ENCODE measurements at places on chromosomes 13 and 19.

DNA sequence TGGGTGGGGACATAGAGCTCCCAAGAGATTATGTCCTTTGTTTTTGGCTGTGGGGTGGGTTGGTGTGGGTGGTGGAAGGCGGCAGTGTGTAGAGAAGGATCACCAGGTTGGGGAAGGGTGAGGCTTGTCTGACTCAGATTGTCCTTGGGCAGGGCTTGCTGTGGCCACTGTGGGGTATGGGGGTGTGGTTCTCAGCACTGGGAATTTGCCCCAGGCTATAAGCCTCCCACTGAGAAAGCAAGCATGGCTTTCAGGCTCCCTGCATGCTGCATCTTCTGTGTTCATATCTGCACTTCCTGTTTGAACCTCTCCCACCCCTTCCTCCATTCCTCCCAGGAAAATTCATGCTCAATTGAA is 34.9 kb downstream of the DNAJC15 start:
- peak; percentile 89 for DNase-seq

GRCh38 chr19:23118400-23118799 is 1.6 kb downstream of the ZNF730 start:
- DNase-seq = peak; percentile 62

DNA sequence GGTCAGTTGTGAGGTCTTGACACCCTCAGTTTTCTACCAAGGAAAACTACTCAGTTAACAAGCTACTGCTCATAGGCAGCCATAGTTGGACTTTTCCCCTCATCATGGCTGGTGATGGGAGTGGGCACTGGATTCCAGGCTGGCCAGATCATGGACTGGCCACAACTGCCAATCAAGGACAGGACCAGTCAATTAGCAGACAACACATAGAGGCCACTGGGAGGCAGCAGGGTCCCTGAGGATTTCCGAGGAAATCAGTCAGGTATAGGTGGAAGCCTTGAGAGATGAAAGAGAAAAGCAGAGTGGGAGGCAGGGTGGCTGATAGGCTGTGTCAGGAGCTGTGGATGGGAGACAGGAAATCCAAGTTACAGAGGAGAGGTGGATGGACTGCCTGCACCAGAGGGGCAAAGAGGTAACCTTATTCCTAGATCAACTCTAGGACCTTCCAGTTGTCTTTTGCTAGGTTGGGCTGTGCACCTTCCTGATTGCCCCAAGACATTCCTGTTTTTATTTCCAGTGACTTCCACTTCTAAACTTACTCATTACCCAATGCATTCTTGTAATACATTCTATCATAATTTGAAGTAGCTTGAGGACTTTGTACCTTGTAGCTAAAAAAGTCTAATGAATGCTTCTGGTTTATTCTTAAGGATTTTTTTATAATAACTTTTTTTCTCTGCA is 361.8 kb downstream of the KCNRG start:
- peak; percentile 75 for DNase-seq

DNA sequence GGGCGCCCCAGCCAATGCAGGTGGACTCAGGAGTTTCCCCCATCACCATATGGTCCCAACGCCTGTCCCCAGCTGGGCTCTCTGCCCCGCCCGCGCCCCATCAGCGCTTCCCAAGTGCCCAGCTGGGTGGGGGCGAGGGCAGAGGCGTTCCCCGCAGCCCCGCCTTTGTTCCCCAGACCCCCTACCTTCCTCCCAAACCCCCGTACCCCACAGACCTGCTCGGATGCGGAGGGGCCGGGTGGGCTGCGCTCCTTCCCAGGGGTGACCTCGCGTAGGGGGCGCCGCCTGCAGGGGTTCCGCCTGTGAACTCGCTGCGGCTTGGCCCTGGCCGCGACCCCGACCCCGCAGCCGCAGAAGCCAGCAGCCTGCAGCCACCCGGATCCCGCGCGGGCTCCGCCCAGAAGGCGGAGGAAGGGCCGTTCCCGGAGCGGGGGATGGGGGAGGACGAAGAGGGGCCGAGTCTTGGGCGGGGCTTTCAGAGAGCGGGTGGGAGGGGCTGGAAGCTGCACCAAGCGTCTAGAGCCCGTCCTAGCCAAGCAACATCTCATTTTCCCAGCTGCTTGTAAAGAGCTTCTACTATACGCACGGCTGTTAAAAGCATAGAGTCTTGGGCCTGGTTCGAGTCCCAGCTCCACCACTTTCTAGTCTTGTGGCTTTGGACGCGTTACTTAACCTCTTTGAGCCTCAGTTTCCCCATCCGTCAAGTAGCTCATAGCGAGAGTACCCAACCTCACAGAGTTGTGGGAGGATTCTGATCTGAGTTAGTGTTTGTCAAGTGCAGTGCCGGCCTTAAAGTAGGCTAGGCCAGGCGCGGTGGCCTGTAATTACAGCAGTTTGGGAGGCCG is at the start of gene RAB3D:
Gene RAB3D, minus strand, starts transcription at position 404 of the 845 bp plus-strand sequence. CDS start 2,258 bp downstream, outside the sequence.
- peak; percentile 97 for DNase-seq

DNA sequence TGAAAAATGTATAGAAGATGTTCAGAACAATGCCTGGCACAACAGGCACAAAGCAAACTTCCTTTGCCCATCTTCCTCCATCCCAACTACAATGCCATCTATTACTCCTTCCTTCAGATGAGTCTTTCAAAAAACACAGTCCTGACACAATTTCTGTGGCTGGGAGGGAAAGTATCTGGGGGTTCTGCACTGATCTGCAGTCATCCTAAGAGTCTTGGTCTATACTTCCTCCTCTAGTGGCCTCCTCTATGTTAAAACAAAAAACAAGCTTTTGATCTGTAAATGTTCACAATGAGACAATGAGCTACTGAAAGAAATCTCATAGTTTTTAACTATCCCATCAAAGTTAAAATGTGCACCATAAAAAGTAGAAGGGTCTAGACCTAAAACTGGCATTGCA is 44.8 kb downstream of the USP12 start:
- DNase-seq = no peak

GRCh38 chr13:109383683-109384082 is 402.7 kb downstream of the IRS2 start:
- DNase-seq = peak; percentile 70

GRCh38 chr19:18735324-18735723 is 51.8 kb downstream of the CRTC1 start:
- no peak for DNase-seq

GRCh38 chr19:1001538-1002166 is 1.4 kb downstream of the GRIN3B start:
- peak; percentile 73 for DNase-seq

DNA sequence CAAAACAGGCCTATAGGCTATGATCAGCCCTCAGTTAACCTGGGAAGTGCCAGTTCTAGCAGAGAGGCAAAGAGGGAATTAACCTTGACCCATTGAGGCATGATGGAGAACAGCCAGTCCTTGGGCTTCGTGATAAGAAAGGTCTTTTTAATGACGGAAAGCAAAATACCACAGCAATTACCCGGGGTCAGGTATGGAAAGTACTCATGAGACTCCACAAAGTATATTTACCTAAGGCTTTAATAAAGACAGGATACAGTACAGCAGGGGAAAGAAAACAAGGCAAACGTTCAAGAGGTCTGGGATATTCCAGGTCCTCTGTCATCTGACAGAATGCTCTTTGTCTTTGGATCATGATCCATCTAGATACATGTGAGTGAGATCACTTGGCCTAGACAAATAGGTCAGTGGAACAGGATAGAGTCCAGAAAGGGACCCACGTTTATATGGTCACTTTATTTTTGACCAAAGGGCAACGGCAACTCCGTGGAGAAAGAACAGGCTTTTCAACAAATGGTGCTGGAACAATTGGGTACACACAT is 52.2 kb downstream of the WDFY2 start:
- no peak for DNase-seq

DNA sequence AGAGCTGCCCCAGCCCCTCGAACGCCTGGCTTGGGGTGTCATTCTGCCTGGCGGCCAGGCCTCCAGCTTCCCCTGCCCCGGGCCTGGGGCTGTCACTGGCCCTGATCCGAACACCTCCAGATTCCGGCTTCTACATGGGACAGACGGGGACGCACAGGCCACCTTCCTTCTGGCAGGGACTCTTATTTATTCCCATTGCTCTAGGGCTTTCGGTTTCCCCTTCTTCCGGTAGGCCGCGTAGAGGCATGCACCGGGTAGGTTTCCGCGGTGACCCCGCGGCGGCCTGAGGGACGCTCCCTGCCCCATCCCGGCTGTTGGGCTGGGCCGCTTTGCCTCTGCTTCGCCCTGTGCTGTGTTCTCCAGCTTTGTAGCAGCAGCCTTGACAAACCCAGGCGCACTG is 28.2 kb downstream of the CERS1 start:
- no peak for DNase-seq

- DNase-seq = no peak
Observed at GRCh38 chr19:43552616-43553015, 19.6 kb downstream of the ZNF575 start.

- DNase-seq = no peak
Observed at GRCh38 chr19:54345938-54346386, 7.0 kb upstream of the LILRA4 start.

GRCh38 chr13:41547251-41548000 is 90.1 kb downstream of the RGCC start:
- peak; percentile 79 for DNase-seq

DNA sequence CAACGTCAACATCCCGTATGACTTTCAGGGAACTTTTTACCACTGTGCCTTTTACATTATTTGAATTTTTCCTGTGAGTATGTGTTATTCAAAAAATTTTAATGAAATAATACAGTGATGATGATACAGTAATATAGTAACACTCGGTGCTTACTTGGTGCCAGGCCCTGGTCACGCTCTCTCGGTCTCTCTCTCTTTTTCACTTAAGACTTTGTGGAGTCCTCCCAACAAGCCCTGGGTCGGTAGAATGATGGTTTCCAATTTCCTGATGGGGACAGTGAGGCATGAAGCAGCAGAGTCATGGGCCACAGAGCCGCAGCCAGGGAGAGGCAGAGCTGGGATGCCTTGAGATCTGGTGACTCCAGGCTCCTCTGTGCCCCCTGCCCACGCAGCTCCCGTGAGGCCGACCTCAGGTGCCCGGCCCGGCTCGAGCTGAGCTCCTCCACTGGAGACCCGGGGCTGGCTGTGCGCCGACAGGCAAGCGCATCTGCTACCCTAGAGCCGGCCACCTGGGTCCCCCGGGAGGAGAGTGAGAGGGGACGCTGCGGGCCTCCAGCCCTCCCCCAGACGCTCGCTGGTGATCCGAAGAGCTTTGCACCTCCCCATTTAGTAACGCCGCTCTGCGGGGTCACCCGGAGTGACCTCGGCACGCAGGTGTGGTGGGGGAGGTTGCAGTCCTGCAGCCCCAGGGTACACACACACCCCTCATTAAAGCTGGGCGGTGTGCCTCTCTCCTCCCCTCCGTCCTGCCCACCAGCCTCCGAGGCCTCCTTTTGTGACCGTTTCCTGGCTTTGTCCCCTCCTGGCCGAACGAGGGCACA is 4.4 kb upstream of the SBK3 start:
- peak; percentile 73 for DNase-seq

DNA sequence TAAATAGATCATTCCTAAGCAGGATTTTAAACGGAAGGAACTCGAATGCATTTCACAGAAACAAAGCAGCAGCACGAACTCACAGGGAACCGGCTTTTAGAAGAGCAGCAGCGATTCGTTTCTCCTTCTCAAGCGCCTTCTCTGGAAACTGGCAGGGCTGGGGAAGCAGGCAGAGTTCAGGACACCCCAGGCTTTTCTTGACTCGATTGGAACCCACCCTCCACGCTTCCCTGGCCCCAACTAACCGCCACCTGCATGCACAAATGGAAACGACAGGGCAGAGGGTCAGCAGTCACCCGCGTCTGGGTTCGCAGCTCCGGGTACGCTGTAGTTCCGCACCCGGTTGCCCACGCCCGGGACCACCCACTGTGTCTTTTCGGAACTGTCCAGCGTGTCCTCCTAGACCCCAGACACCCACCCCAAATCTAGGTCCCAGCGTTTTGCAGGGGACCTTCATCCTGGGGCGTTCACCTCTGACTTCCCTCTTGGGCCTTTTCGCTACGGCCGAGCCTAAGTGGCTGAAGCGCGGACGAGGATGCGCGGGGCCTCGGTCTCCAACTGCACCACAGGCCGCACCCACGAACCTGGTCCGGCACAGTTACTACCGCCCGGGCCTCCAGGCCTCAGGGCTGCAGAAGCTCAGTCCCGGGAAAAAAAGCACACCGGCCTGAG is 500 bp downstream of the ZFP30 start:
- DNase-seq = peak; percentile 64

DNA sequence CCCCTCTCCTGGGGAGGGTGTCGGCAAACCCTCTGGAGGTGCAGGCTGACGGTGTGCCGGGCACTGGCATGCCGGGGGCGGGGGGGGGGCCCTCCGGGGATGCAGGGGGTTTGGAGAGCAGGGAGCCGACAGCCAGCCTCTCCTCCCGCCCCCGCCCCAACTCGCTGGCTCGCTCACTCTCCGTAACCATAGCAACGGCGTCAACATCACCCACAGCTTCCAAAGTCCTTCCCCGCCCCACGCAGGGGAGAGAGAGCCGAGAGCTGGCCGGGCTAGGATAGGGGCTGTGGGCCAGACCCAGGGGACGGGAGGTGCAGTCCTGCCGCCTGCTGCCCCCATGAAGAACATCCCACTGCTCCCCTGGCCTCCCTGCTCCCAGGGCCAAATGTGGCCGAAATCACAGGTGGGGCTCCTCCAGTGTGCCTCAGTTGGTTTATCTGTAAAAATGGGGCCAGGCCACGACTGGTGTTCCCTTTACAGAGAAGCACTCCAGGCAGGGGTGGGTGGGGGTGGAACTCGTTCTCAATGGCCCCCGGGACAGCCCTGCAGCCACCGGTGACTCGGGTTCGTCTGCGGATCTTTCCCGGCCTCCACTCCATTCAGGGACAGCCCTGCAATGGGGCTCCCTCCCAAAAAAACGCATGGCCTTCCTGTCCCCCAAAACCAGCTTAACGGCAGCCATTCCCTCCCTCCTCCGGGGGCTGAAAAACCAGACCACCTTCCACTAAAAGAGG is 3.2 kb downstream of the KLF16 start:
- DNase-seq = peak; percentile 78

DNA sequence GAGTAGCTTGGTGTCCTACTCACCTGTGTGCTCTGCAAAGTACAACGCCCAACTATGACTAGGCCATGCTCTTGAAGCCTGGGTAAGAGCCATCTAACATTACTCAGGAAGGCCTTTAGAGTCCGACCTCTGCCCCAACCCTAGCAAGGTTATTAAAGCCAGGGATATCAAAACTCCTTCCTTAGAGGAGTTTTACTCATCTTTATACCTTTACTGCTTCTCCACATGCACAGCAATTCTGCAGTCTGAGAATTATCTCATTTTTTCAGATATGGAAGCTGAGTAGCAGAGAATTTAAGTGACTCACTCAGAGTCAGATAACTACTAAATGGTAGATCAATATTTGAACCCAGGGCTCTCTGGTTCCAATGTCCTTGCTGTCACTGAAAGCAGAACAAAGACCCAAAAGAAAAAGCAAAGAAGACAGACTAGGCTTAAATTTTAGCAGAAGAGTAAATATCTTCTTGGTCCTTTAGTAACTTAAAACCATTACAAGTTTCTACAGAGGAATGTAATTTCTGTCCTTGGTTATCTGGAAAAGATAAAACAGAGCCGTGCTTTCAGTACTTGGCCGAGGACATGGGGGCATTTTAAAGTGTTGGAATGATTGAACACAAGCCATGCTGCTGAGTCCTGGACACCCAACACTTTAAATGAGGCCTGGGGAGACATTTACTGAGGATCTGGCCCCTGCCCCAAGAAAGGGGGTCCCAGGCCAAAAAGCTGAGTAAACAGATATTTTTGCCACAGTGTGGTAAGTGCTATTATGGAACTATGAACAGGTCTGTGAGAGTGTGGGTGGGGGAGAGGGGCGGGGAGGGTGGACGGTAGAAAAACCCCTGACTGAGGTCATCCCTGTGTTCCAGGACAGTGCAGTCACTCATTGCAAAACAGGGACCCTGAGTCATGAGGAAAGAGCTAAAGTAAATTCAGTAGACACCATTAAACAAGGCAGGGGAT is 18.4 kb upstream of the KPNA3 start:
- DNase-seq = peak; percentile 62

GRCh38 chr19:4597975-4598671 is 38.6 kb upstream of the SEMA6B start:
- DNase-seq = no peak

All from islet precursor cell (in vitro differentiated cells).